Left renal pelvis (tissue), 4 donors: ENCODE measurements at places on chromosomes 6 and 20. TPM values are rescaled to one million over a fixed set of nuclear protein-coding genes. Genes with fewer than 3 reads are reported as not detected.

AIG1 gene
- polyA plus RNA-seq: 27.8 TPM

TRIM31 gene
- not detected for polyA plus RNA-seq

GRCh38 chr6:14335071-14335470 is 217.5 kb downstream of the CD83 start:
- no peak for DNase-seq

FLRT3 gene
- 113 TPM for polyA plus RNA-seq

MUC21 gene
- not detected for polyA plus RNA-seq

GRCh38 chr6:157478926-157479325 is 97.9 kb downstream of the ZDHHC14 start:
- DNase-seq: no peak

SRSF12 gene
- 7.7 TPM for polyA plus RNA-seq

DNA sequence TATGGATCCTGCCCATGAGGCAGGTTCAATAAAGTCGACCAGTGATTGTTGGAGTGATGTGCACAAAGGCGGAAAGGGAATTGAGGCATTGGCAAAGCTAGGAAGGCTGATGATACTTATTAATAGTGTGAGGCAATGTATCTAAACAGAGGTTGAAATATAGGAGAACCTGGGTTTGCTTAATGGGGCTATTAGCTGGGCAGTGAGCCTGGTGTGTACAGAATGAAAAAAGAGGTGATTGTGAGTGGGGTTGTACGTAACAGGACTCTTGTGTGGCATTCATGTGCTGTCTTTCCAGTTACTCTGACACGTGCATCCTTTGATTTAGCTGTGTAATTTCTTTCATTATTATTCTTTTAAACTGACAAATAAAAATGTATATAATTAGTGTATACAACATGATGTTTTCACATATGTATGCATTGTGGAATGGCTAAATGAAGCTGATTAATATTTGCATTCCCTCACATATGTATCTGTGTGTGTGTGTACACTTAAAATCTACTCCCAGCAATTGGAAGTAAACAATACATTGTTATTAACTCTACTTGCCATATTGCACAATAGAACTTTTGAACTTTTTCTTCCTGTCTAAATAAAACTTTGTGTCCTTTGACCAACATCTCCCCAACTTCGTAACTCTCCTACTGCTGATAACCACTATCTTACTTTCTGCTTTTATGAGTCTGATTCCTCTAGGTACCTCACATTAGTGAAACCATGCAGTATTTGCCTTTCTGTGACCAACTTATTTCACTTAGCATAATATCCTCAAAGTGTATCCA is 220.5 kb upstream of the SLC35B3 start:
- no peak for DNase-seq

EEF1A1 gene
- polyA plus RNA-seq: 21,186 TPM

GRCh38 chr20:16692442-16692841 is 37.4 kb upstream of the SNRPB2 start:
- no peak for DNase-seq

FILIP1 gene
- 2.7 TPM for polyA plus RNA-seq

GRCh38 chr6:144797881-144798589 is 512.9 kb downstream of the UTRN start:
- no peak for DNase-seq

IDH3B gene
- 129 TPM for polyA plus RNA-seq

- DNase-seq: no peak
Observed at GRCh38 chr6:152135755-152136448, 328.4 kb downstream of the ESR1 start.

- no peak for DNase-seq
Observed at GRCh38 chr6:78583079-78583478, 284.3 kb upstream of the IRAK1BP1 start.

CLIC5 gene
- 18.6 TPM for polyA plus RNA-seq

- no peak for DNase-seq
Observed at GRCh38 chr6:124546601-124547000, 415.6 kb upstream of the RNF217 start.

GABRR2 gene
- 1.1 TPM for polyA plus RNA-seq

DNA sequence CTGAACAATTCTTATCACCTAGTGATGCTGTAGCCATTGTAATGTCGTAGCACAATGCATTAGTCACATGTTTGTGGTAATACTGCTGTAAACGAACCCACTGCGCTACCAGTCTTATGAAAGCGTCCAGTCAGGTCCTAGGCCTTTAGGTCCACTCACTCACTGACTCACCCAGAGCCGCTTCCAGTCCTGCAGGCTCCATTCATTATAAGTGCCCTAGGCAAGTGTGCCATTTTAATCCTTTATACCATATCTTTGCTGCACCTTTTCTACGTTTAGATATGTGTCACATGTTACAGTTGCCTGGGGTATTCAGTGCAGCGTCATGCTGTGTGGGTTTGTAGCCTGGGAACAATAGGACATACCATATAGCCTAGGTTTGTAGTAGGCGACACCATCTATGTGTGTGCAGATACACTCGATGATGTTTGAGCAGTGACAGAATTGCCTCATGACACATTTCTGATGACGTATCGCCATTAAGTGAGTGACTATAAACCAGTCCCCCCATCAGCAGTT is 15.4 kb downstream of the IGF2R start:
- DNase-seq: no peak

BCAS1 gene
- 6.2 TPM for polyA plus RNA-seq

PTCRA gene
- not detected for polyA plus RNA-seq

GRCh38 chr6:106381881-106382280 is 21.4 kb downstream of the CRYBG1 start:
- DNase-seq: no peak

HTR1B gene
- 0.40 TPM for polyA plus RNA-seq

- no peak for DNase-seq
Observed at GRCh38 chr20:48154040-48154765, 368.9 kb upstream of the SULF2 start.

DNA sequence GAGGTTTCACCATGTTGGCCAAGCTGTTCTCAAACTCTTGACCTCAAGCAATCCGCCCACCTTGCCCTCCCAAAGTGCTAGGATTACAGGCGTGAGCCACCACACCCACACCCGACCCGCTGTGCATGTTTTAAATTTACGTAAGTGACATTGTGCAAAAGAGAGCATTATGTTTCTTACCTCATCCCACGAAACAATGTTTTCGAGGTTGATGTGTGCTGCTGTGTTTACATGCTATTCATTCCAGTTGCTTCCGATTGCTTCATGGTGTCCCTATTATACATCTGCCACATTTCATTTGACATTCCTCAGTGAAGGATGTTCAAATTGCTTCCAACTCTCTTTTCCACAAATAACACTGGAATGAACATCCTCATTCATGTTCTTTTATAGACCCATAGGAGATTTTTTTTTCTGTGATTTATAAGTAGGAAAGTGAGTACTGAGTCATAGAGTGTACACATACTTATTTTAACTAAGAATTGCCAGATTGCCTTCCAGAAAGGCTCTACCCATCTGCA is 403.9 kb upstream of the JARID2 start:
- DNase-seq: no peak

DNA sequence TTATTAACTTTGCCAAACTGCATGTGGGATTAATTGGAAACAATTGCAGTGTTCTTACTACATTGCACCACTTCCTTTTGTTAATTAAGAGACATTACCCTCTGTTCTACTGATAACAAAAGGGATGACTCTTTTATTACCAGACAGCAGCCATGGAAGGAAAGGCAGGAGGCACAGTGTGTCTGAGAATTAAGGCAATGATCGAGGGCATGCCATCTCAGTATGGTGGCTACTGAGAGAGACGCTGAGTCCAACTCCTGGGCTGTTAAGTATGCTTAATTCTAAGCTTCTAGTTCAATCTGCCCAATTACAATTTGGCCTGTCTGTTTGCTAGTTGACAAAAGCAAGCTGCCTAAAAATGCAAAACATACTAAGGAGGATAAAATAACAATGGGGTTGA is 227.4 kb downstream of the PHACTR1 start:
- DNase-seq: no peak
